ENCODE measurements at places on chromosomes 1 and 21.
A peak's percentile ranks its signal among the peaks of the same experiment; 100 is the strongest.

- no peak for DNase-seq
Observed at GRCh38 chr1:207423560-207424292, 30.4 kb upstream of the CR2 start.

DNA sequence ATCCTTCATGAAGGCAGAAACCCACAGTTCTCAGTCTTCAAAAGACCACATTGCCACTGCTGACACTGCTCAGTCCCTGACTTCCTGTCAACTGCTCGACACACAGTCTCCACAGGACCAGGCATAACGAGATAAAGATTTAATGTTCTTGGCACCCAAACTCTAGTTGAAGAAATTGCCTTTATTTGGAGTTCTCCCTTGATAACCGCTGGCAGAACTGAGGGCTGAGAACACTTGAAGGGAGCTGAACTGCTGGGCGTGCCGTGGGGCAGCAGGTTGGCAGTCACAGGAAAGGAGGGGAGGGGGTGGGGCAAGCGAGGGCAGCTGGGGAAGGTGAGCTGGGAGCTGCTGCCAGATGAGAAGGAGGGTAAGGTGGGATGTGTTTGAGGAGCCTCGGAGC is 15.9 kb downstream of the HENMT1 start:
- no peak for DNase-seq

DNA sequence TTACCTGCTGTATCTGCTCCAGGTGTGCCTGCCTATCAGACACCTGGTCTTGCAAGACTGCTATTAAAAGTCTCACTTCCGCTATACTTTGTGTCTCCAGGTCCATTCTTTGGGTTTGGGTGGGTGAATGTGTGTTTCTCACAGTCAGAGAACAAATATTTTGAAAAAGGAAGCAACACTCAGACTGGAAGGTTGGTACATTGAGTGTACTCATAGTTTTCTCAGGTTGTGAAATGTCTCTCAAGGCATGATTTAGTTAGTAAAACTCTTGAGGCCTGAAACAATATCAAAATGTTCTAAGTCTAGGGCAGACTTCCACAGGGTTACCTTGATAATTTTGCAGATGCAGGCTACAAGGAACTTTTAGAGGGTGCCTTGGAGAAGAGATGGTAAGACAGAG is 429.9 kb upstream of the ZRANB2 start:
- DNase-seq = no peak

- no peak for DNase-seq
Observed at GRCh38 chr1:12177156-12177998, 10.6 kb downstream of the TNFRSF1B start.

DNA sequence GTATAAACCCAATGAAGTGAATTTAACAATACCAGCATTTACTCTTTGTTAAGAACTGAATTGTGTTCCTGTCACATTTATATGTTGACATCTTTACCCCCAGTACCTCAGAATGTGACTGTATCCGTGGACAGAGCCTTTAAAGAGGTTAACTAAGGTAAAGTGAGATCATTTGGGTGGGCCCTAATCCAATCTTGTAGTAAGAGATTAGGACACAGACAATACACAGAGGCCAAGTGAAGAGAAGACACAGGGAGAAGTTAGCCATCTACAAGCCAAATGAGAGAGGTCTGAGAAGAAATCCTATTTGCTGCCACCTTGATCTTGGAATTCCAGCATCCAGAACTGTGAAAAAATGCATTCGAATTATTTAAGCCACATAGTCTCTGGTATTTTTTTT is 22.9 kb upstream of the WARS2 start:
- DNase-seq = no peak

GRCh38 chr1:246144931-246145330 is 362.1 kb downstream of the SMYD3 start:
- no peak for DNase-seq

GRCh38 chr1:212125654-212126053 is 90.1 kb downstream of the DTL start:
- DNase-seq = no peak

- no peak for DNase-seq
Observed at GRCh38 chr1:6866825-6867224, 81.6 kb downstream of the CAMTA1 start.

DNA sequence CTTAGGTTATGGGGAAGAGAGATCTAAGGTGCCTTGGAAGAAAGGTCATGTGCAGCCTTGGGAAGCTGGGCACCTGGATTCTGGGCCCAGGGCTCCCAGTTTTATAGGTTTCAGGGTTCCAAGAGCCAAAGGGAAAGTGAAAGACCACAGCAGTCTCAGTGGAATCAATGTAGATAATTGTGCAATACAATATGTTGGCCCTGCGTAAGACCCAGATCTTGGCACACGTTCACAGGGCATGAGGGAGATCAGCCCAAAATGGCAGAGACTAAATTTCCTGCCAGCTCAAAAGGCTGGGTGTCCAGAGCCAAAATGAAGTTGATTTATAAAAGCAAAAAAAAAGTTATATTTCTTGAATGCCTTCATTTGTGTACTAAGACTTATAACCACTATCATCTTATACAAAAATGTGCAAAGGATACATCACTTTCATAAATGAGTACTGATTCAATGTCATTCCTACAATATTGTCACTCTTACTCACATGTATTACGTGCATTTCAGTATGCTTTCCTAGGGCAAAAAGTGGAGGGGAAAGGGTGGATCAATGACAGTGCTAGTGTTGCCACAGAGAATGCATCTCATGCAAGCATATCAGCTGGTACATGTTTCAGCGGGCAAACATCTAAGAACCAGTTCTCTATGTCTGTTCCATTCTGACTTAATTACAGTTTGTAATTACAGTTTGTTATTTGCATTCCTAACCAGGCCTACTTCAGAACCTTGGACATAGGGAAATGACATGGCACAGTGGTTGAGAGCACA is 22.5 kb upstream of the NPL start:
- DNase-seq = no peak

DNA sequence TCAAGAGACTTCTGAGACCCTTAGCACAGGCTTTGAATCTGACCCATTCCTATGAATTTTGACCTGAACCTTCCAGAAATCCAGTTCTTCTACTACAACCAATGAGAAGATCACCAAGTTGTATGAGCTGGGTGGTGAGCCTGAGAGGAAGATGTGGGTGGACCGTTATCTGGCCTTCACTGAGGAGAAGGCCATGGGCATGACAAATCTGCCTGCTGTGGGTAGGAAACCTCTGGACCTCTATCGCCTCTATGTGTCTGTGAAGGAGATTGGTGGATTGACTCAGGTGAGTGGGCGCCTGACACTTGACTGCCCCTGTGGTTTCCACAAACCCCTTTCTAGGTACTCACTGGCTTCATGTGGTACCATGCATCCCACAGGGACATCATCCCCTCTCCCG is 20.0 kb upstream of the PIGV start:
- DNase-seq = no peak

- DNase-seq = no peak
Observed at GRCh38 chr1:23638188-23638619, 53.4 kb upstream of the RPL11 start.

- no peak for DNase-seq
Observed at GRCh38 chr1:243582326-243582725, 267.7 kb downstream of the AKT3 start.

DNA sequence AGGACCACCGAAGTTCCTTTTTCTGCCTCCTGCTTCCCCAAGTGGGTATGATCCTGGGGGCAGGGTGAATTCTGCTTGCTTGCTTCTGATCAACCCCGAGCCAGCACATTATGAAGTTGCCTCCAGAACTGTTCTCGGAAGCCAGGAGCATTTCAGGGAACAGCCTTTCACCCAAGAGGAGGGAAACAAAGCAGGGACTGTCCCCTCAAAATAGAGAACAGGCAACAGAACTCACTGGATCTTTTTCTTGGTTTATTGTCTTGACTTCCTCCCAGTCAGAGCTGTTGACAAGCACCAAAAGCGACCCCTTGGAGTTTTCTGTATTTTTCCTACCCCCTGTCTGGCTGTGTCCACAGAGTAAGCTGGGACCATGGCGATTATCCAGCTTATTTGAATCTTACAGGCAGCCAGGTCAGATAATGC is 258.3 kb upstream of the SGIP1 start:
- no peak for DNase-seq

DNA sequence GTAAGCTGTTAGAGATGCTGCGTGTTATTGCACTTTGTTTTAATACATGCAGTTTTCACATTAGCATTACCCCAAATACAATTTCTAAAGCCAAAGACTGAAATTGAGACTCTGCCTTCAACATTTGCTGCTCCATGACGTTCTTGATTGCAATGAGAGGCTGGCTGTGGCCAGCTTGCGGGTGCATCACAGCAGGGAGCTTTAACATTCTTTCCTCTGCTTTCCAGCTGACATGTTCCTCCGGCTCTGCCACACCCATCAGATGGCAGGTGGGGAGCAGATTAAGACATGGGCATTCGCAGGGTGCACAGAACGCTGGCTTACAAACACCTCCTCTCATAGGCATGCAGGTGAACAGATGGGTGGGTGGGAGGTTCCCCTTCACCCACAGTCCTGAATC is 314.1 kb downstream of the DISC1 start:
- DNase-seq = no peak

GRCh38 chr1:164638492-164639202 is 79.7 kb downstream of the PBX1 start:
- no peak for DNase-seq

- DNase-seq = no peak
Observed at GRCh38 chr1:76317299-76317900, 242.9 kb downstream of the ST6GALNAC3 start.

- no peak for DNase-seq
Observed at GRCh38 chr1:165862448-165862847, 35.0 kb downstream of the UCK2 start.

DNA sequence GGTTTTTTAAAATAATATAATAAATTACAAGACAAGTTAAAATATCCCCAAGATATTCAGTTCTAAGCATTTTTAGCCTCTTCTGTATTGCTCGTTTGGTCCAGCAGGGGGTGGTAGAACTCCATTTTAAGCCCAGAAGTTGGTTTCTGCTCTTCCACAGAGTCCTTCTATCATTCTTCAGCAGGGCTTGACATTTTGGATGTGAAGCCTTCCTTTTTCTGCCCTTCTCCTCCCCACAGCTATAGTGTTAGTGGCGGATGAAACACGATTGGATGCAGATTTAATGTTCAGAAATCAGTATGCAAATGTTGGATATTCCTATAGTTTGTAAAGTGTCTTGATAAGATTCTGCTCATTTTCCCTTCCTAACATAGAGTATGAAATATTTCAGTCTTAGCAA is 1.4 kb downstream of the NCAM2 start:
- DNase-seq = no peak

GRCh38 chr1:196649990-196650389 is 1.9 kb upstream of the CFH start:
- DNase-seq = no peak

- no peak for DNase-seq
Observed at GRCh38 chr1:168091063-168091462, 45.7 kb downstream of the GPR161 start.

DNA sequence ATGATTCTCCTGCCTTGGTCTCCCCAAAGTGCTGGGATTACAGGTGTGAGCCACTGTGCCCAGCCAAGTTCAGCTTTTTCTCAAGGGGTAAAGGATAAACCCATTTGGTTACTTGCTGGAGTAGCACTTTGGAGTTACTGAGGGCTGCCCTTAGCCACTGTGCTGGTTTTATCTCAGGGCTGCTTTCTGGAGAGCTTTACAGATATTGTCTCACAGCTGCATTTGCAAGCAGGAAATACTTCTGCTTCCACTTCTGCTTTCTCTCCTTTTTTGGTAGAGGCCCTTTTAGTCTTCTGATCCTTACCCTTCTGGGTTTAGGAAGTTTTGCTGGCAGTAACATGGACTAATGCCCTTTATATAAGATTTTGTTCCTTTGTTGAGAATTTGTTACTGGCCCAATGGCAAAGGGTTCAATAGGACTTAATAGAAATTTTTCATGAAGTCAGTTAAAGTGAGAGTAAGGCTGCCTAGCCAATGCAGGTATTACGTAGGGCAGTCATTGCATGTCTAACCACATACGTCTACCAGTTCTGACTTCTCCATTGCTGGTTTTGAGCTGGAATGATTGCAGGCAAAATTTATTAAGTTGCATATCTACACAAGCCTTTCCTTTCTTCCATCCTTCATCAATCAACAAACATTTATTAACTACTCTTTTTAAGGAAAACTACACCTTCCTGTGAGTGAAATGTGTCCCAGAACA is 24.4 kb downstream of the CAP1 start:
- no peak for DNase-seq

DNA sequence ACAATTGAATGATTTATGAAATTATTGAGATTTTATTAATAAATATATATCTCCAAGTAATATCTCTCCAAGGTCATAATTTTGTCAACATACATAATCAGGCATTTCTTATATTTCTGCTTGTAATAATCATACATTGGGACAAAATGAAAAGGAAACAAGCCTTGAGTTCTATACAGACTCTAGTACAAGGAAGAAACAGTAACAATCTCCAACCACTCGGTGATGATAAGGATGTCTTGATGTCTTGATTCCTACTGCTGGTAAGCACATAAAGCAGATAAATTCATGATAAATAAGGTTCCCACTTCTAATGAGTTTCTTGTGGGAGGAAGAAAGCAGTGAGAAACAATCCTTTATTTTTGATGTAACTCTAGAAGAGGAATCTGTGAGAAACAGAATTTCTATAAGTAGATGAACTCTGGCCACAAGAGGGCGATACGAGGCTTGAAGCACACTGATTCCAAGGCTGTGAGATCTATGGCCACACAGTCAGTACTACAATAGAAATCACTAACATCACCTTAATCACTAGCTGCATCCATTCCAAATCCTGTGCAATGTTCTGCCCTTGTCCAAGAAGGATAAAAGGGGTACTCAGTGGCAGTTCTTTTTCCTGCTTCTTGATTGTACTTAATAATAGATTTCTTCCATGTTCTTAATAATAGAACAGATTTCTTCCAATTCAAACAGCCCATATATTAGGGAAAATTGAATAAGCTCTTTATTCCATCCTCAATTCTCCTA is 41.4 kb upstream of the LRRC8B start:
- peak; percentile 51 for DNase-seq

DNA sequence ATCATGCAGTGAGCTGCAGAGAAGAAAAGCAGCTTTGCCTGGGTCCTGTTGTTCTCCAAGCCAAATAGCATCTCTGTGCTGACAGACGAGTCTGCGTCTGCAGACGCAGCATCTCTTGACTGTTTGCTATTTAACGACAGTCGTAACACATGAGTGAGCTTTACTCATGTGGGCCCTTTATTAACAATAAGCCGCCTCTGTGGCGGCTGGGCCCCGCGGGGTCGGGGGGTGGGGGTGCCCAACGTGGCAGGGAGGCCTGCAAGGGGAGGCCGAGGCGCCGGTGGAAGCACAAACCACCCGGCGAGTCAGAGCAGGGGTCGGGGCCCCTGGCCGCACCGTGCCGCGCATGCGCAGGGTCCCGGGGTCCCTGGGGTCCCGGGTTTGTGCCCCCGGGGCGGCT is 435.1 kb downstream of the KIF26B start:
- no peak for DNase-seq
